Activated naive CD8-positive, alpha-beta T cell treated with anti-CD3 and anti-CD28 coated beads, Interleukin-2, amount 10 ng/mL, durations not matched to agents 7 days and 5 days (primary cell): ENCODE measurements at places on chromosomes 16 and 17. TPM values are rescaled to one million over a fixed set of nuclear protein-coding genes. Genes with fewer than 3 reads are reported as not detected.

DNA sequence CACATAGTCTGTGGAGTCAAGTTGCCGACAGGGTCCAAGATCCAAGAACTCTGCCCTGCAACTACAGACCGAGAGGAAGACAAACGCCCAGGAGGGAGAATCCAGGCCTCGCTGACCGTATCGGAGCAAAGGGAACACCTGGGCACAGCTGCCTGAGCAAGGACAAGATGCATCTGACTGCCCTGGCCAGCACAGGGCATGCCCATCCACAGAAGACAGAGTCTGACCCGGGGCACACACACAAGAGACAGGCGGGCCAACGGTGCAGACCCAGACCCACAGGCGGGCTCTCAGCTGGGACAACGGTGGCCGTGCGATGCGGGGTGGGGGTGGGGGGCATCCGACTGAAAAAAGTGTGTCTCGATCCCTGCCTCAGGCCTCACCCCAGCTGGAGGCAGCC, 6.2 kb downstream of the RAB40B start:
- H3K27me3 ChIP-seq: peaks cover 3% of the 10 kb centered on the region
- no peak overlapping the region for H3K27ac ChIP-seq
- no peak for DNase-seq
- peaks cover 7% of the 10 kb centered on the region for H3K36me3 ChIP-seq
- H3K4me3 ChIP-seq: no peak overlapping the region
- H3K4me1 ChIP-seq: no peaks in the 10 kb centered on the region

- H3K4me1 ChIP-seq: peaks cover 5% of the 10 kb centered on the region
- no peaks in the 10 kb centered on the region for H3K36me3 ChIP-seq
- peaks cover 51% of the 10 kb centered on the region for H3K27me3 ChIP-seq
- DNase-seq: no peak
These were observed 36.8 kb downstream of the CBFA2T3 start for GRCh38 chr16:88939972-88940861.

The RNF157 gene
- 103 TPM for total RNA-seq

GRCh38 chr16:68732042-68732680, 4.9 kb upstream of the CDH1 start:
- no peak for DNase-seq
- H3K4me1 ChIP-seq: peaks cover 2% of the 10 kb centered on the region
- H3K27me3 ChIP-seq: peaks cover 25% of the 10 kb centered on the region
- no peak overlapping the region for H3K27ac ChIP-seq
- H3K36me3 ChIP-seq: peaks cover 2% of the 10 kb centered on the region

- H3K27ac ChIP-seq: peak overlapping the region; percentile 89
- H3K36me3 ChIP-seq: peaks cover 6% of the 10 kb centered on the region
- peaks cover 6% of the 10 kb centered on the region for H3K27me3 ChIP-seq
- DNase-seq: peak; percentile 68
These were observed 577 bp downstream of the GSPT1 start for GRCh38 chr16:11915114-11915643.

The WNK4 gene
- 0.78 TPM for total RNA-seq

The MT1M gene
- not detected for total RNA-seq

The KRTAP16-1 gene
- not detected for total RNA-seq

The NPIPA5 gene
- total RNA-seq: 25.5 TPM

GRCh38 chr16:50568187-50568815, 20.1 kb downstream of the NKD1 start:
- peaks cover 3% of the 10 kb centered on the region for H3K4me1 ChIP-seq
- no peaks in the 10 kb centered on the region for H3K36me3 ChIP-seq
- H3K27ac ChIP-seq: no peak overlapping the region
- no peak overlapping the region for H3K4me3 ChIP-seq

DNA sequence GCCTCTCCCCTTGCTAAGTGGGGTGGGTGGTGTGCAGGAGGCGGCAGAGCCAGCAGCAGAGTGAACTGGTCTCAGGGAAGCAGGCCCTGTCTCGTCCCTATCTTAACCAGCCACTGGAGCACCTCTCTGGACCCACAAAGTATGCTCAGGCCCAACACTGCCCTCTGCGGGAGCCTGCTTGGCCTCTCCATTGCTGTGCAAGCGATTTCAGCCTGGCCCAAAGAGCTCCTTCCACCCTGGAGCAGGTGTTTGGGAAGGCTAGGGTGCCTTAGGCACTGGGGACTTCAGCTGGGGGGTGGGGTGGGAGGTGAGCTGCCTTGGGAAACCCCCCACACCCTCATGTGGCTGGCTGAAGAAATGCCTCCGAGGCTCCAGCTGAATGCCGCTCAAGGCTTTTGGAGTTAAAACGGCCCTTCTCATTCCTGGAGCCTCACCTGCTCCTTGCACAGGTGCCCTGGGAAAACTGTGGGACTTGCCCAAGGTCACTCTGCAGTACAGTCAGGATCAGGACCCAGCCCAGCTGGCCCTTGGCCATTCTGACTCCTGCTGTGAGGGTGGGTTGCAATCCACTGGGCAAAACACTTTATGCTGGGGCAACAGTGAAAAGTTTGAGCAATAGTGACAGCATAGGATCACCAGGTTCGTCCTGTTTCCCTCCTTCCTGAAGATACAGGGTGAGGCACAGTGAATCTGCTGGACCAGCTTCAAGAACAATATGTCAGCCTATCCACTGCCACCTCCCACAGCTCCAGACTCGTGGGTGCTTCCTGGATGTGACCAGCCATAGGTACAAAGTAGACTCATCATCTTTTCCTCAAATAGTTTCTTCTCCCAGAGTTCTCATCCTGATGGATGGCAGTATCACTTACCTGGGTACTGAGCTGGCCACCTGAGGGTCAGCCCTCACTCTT, 5.9 kb upstream of the UBE2O start:
- H3K4me3 ChIP-seq: no peak overlapping the region
- no peaks in the 10 kb centered on the region for H3K36me3 ChIP-seq
- DNase-seq: no peak
- no peak overlapping the region for H3K27ac ChIP-seq

GRCh38 chr16:87448866-87449265, 44.0 kb downstream of the ZCCHC14 start:
- peaks cover 2% of the 10 kb centered on the region for H3K27me3 ChIP-seq
- H3K36me3 ChIP-seq: peaks cover 4% of the 10 kb centered on the region
- H3K4me1 ChIP-seq: no peaks in the 10 kb centered on the region

The PRSS33 gene
- 0.36 TPM for total RNA-seq

DNA sequence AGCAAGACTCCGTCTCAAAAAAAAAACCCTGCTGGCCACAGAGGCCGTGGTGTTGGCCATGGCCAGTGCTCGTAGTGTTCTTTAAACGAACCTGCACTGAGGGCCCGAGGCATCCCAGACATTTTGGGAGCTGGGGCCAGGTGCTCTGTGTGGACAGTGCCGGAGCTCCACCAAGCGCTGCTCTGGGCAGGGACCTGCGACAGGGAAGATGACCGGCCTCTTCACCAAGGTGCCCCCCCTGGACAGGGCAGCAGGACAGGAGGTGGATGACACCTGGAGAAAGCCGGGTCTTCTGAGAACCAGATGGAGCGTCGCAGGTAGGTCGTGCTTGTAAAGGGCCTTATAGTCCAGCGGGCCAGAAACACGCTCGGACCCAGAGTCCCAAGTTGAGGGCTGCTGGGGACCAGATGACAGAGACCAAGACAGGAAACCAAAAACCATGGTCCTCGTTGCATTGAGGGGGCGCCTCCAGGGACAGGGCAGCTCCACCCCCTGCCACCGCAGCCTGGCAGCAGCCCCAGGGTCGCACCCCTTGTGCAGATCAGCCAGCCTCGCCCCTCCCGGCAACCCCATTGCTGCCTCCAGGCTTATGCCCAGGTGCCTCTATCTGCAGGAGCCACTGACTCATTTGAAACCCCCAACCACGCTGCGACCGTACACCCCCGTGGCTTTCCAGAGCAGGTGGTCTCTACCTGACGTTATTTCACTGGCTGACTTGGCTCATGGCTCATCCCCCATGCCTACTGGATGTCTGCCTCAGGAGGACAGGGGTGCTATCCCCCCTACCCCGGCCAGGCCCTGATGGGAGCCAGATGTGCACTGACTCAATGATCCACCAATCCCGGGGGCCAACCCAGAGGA, 4.2 kb upstream of the NTN3 start:
- no peak for DNase-seq
- no peak overlapping the region for H3K27ac ChIP-seq
- no peak overlapping the region for H3K4me3 ChIP-seq
- peaks cover 41% of the 10 kb centered on the region for H3K27me3 ChIP-seq

DNA sequence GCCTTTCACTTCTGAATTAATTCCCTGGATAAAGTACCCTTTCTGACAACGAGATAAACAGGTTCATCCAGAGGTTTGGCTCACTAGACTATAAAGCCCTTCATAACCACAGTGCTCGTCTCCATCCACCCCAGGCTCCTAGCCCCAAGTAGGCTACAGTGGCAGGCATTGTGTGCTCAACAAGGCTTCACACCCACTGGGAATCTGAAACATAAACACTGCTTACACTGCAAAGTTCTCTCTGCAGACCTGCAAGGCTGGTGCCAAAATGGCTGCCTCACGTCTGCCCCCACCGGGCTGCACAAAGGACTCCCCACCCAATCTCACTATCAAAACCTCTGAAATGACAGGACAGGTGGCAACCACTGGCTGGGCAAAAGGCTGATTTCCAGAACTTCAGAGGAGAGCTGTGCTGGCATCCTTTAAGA, 5.1 kb upstream of the HLF start:
- peaks cover 13% of the 10 kb centered on the region for H3K4me1 ChIP-seq
- H3K27ac ChIP-seq: no peak overlapping the region
- no peak for DNase-seq
- no peak overlapping the region for H3K4me3 ChIP-seq
- H3K27me3 ChIP-seq: peaks cover 69% of the 10 kb centered on the region

GRCh38 chr16:89343501-89344457, 126.3 kb downstream of the ZNF778 start:
- H3K27me3 ChIP-seq: no peaks in the 10 kb centered on the region
- peaks cover 19% of the 10 kb centered on the region for H3K36me3 ChIP-seq
- peaks cover 42% of the 10 kb centered on the region for H3K4me1 ChIP-seq
- no peak overlapping the region for H3K4me3 ChIP-seq
- DNase-seq: no peak

DNA sequence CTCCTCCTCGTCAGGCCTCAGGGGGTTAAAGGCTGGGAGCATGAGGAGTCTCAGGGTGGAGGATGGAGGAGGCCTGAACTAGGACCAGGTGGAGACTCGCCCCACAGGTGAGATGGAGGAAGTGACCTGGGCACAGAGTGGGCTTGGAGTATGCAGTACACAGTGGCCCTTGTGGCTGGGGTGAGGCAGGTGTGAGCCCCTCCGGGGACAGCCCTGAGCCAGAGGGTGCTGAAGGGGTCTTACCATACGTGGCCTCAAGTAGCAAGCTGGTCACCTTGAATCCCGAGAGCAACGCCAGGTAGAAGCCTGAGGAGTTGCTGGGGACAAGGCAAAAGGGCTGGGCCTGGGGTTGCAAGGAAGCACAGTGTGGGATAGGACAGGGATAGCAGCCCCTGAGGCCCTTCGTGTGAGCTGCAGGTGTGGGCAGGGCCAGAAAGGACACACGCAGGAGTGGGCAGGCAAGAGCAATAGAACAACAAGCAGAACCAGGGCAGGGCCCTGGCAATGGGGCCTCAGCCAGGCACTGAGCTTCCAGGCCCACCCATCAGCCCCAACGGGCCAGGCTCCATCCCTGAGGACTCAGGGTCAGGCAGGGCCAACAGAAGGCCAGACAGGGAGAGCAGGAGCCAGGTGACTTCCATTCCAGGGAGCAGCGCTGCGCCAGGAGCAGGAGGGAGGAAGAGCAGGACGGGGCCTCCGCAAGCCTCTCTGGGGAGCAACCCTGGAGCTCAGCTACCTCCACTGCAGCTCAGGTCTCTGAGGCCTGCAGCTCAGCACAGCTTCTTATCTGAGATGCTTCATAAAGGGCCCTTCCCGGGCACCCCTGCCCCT, 64.2 kb upstream of the TNRC6C start:
- no peaks in the 10 kb centered on the region for H3K36me3 ChIP-seq
- H3K4me1 ChIP-seq: peaks cover 13% of the 10 kb centered on the region
- H3K27me3 ChIP-seq: peaks cover under 1% of the 10 kb centered on the region
- DNase-seq: peak; percentile 30
- no peak overlapping the region for H3K4me3 ChIP-seq

The METTL23 gene
- 54.1 TPM for total RNA-seq

- peak overlapping the region; percentile 82 for H3K27ac ChIP-seq
- H3K36me3 ChIP-seq: no peaks in the 10 kb centered on the region
- DNase-seq: no peak
- peak overlapping the region; percentile 44 for H3K4me3 ChIP-seq
- no peaks in the 10 kb centered on the region for H3K27me3 ChIP-seq
These were observed 1.2 kb upstream of the P2RX1 start for GRCh38 chr17:3917391-3917931.

DNA sequence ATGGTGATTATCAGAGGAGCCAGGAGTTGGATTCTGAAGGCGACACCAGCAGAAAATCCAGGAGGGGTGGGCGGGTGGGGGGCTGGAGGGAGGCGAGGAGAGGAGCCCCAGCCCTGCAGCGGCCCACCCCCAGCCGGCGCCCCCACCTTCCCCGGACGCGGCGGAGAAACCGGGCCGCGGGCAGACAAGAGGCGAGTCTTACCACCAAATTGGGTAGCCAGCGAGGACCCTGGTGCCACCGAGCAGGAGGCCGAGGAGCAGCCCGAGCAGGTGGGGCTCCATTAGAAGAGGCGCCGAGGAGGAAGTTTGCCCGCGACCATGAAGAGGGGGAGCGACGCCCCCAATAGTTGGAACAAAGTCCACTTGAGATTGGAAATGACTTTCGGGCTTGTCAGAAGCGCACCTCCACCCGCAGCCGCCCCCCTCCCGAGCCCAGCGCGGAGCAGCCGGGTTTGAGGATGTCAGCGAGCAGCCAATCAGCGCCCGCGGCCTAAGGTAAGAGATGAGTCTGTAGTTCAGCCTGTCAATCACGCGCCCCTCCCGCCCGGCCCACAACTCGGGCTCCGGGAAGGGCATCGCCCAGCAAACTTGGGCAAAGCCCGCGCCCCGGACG, at the start of gene WNT3:
Gene WNT3 (minus strand): TSS at position 377 of the 613 bp plus-strand sequence. CDS start 95 bp downstream, at position 282.
- no peaks in the 10 kb centered on the region for H3K36me3 ChIP-seq
- H3K27me3 ChIP-seq: peaks cover 71% of the 10 kb centered on the region
- H3K4me3 ChIP-seq: peak within 1 kb of the TSS; percentile 74
- H3K27ac ChIP-seq: no peak within 1 kb of the TSS
- DNase-seq: peak; percentile 61

DNA sequence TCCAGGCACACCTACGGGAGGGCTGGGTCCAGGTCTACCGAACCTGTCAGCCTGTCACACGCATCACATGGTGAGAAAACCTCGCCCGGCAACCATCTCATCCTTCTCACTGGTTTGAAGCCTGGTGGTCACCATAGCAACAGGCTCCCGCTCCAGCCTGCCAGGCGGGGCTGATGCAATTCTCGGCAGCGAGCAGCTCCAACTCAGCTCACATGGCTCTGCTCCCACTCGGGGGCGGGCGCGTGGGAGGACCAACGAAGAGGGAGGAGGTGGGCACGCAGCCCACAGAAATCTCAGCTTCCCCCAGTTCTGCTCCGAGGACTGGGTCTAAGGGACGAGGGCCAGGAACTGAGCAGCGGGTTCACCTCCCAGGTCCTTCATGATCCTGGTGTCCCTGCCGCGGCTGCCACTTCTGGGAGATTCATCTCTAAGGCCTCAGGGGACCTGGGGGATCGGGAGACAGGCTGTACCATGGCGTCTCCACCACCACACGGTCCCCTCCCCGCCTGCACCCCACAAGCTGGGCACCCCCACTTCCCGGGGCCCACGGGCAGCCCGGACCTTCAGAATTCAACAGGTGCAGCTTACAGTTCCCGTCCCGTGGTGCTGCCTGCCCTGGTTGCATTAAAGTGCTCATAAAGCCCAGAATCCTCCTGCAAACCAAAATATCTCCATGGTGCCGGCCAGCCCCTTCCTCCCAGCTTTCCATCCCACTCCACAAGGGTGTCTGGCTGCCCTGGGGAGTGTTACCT, 25.8 kb downstream of the ABR start:
- peaks cover 2% of the 10 kb centered on the region for H3K4me1 ChIP-seq
- H3K27ac ChIP-seq: no peak overlapping the region
- no peak for DNase-seq
- no peak overlapping the region for H3K4me3 ChIP-seq
